Activated CD8-positive, alpha-beta T cell treated with anti-CD3 and anti-CD28 coated beads for 36 hours (primary cell): ENCODE measurements at places on chromosomes 2 and 18. TPM values are rescaled to one million over a fixed set of nuclear protein-coding genes. Genes with fewer than 3 reads are reported as not detected.
A peak's percentile ranks its signal among the peaks of the same experiment; 100 is the strongest.

PHOSPHO2 gene
- 3.2 TPM for total RNA-seq

- DNase-seq = no peak
Observed at GRCh38 chr2:24877646-24878045, 42.4 kb downstream of the ADCY3 start.

DNA sequence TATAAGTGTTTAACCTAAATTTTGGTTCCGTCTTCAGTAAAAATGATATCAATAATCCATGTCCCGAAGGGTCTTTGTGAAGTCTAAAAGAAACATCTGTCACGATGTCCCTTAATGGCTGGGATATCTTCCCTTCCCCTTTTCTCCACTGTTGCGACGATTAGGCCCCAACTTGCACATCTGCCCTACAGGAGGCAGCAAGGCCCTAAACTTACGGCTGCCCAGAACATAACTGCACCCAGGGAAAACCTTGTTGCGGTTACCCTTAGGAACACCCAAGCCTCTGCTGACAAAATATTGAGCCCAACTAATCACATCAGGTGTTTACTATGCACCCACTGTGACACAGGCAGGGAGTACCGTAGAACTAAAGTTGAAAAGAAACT is 1.3 kb upstream of the SMAD2 start:
- DNase-seq = peak; percentile 38

LOXHD1 gene
- total RNA-seq = 0.11 TPM

GRCh38 chr18:31555971-31556747 is 35.5 kb upstream of the TTR start:
- peak; percentile 49 for DNase-seq

DNA sequence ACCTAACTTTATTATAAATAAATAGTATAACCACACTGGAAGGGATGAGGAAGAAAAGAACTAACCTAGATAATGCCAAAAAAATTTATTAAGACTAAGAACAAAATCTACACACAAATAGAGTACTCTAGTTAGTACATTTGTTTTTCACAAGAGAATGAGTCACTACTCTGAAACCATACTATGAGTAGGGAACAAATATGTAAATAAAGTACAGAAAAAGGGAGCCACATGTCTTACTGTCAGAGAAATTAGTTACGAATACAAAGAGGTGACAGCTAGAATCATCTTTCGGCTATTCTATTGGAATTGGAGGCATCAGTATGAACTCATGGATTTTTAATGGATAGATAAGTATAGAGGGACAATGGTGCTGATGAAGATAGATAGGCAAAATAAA is 150.5 kb downstream of the COPS8 start:
- DNase-seq = no peak

- DNase-seq = peak; percentile 85
Observed at GRCh38 chr2:61426267-61426897, 44.5 kb downstream of the USP34 start.

DNA sequence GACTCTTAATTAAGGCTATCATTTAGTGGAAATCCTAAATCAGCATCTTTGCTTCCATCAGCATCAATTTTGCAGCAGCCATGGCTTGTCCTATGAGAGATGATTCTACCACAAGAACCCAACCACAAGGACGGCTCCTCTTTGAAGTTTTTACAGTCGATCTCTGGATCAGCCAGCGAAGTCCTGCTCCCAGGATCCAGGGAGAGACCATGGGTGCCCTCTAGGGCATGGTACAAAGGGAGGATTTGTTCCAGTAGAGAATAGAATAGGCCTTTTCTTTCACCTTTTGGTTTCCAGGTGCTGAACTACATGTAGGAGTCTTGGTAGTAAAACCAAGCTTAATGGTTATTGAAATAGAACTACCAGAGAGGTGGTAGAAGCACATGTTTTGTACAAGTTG is 52.7 kb downstream of the TMEM200C start:
- DNase-seq = no peak

TRAK2 gene
- 22.8 TPM for total RNA-seq

GRCh38 chr18:23550898-23551297 is 35.4 kb downstream of the NPC1 start:
- DNase-seq = no peak

RTP5 gene
- 0.22 TPM for total RNA-seq

- peak; percentile 53 for DNase-seq
Observed at GRCh38 chr2:234427081-234428061, 69.5 kb downstream of the ARL4C start.

- DNase-seq = no peak
Observed at GRCh38 chr18:48179001-48179400, 230.2 kb downstream of the ZBTB7C start.

GRCh38 chr2:144448389-144449027 is 71.4 kb downstream of the ZEB2 start:
- DNase-seq = no peak

- DNase-seq = no peak
Observed at GRCh38 chr18:581096-581495, 916 bp downstream of the CETN1 start.

DNA sequence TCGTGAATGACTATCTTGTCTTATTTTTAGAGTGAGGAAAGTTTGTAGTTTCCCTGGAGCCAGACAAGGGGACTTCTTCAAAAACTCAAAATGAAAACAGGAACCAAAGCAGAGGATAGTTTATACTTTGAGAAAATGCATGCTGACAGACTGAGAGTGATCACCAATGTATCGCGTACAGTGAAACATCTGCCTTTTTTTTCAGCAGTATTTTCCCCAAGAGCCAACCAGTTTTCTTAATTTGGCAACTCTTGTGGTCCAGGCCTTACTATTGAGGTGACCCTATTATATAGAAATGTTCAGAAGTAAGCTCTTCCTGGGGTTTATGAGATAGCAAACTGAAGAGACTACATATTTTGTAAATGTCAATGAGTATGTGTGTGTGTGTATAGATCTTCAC is 153.7 kb upstream of the VRK2 start:
- DNase-seq = no peak

GRCh38 chr2:215479121-215479520 is 43.3 kb upstream of the FN1 start:
- DNase-seq = no peak

POTEI gene
- not detected for total RNA-seq

DNA sequence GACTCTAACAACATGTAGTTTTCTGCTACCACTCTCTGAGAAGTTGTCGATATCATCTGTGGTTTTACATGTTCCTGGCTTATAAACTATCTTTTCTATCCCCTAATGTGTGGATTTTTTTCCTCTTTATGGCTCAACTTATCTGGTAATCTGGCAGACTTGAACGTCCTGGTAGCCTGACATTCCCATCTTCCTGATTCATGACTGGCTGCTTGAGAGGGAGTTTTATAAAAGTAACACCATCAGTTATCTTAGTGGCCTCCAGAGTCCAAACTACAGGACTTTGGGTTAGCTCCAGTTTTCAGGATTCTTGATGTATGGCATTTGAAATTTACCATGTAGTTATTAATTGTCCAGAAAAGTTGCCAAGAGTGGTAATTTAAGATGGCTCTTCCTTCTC is 174.0 kb upstream of the GULP1 start:
- DNase-seq = no peak

DNA sequence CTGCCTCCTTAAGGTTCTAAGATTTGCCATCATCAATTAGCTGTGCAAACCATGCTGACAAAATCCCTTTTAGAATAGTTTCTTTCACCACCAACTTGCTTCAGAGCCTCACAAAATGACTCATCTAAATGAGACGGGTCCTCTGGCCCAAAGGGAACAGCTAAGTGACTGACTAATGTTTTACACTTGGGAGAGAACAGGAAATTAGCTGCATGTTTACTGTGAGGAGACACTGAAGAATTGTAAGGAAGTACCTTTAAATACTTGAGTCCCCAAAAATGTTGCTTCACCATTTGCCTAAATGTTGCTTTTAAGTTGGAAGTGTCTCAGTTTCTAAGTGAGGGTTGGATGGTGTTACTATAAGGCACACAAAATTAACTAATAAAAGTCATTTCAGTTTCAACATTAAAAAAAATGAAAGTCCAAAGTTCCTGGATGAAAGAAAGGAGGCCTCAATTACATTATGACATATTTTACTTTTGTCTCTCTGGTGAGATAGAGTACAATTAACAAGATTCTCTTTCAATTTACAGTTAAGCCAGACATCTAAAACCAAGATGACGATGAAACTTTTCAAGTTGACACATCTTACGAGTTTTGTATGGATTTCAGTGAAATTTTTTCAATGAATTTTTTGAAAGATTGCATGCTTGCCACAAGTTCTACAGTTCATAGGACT is 229.1 kb upstream of the FN1 start:
- DNase-seq = no peak

KCNE4 gene
- total RNA-seq = not detected

- no peak for DNase-seq
Observed at GRCh38 chr18:3799515-3799914, 349.5 kb downstream of the TGIF1 start.

DNA sequence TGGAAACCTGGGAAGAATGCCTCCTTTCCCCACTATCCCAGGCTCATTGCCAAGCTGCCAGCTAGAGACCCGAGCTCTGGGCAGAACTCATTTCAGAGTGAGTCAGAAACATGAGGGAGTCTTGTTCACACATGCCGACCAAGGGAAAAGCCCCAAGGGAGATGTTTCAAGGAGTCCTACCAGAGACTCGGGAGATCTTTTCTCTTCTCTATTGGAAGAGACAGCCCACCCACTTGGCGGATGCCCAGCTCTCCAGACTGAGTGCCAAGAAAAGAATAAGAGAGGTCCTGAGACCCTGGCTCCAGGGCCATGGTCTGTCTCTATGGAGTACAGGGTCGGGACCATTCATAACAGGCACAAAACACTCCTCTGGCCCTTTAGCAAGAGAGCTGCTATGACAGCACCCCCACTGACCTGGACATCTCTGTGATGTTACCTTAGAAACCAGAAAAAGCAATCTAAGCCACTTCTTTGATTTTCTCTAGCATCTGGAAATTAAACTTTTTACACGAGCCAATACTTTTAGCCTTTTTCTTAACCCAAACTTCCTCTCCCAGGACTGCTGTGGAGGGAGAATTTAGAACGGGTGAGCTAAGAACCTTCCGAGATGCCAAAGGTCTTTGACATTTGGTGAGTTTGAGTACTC is 18.5 kb upstream of the IGFBP5 start:
- DNase-seq = no peak

PPP1CB gene
- 206 TPM for total RNA-seq

- DNase-seq = no peak
Observed at GRCh38 chr2:130915595-130916437, 79.1 kb downstream of the ARHGEF4 start.

- DNase-seq = no peak
Observed at GRCh38 chr18:35131387-35132020, 90.3 kb downstream of the MAPRE2 start.

GRCh38 chr18:62876111-62876510 is 160.8 kb downstream of the PHLPP1 start:
- no peak for DNase-seq

- DNase-seq = no peak
Observed at GRCh38 chr2:224807153-224807964, 91.2 kb upstream of the CCDC195 start.

GRCh38 chr2:10347562-10347948 is 44.9 kb downstream of the HPCAL1 start:
- DNase-seq = no peak

HOXD1 gene
- not detected for total RNA-seq

SERPINB2 gene
- total RNA-seq = not detected

VWA3B gene
- not detected for total RNA-seq

CHST10 gene
- 9.5 TPM for total RNA-seq

DNA sequence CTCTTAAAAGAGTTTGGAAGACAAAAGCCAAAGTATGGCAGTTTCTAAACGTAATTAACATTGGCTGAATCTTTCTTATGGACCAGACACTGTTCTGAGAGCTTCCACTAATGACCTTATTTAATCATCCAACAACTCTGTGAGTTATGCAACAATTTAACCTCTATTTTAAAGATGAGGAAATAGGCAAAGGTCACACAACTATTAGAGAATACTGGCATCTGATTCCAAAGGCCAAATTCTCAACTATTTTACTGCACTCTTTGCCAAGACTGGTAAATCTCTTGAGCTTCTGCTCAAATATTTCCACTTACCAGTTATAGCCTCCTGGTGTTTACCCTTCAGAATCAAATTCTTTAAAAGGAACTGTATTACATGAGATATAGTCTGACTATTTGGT is 42.1 kb upstream of the ERMN start:
- no peak for DNase-seq

DNA sequence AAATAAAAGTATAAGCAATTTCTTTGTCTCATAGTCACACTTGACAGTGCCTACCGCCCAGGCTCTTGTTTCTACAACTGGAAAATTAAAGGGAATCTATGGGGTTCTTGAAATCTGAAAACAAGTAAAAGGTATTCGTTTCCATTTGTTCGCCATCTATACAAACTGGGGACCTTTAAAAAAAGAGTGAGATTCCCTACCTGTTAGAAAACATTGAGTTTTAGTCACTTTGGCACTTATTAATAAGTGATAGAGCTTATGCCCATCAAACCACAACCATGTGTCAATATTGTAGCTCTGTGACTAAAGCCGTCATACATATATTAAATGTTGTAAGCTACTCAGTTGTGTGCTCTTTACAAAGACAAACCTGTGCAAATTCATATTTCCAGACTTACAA is 13.2 kb downstream of the FN1 start:
- no peak for DNase-seq

GRCh38 chr2:43576981-43577892 is 18.6 kb downstream of the THADA start:
- DNase-seq = peak; percentile 40

GRCh38 chr2:47935071-47935470 is 28.8 kb upstream of the FBXO11 start:
- no peak for DNase-seq

- DNase-seq = no peak
Observed at GRCh38 chr2:74418312-74418711, 3.1 kb downstream of the C2orf81 start.

- no peak for DNase-seq
Observed at GRCh38 chr2:170985407-170985806, 56.4 kb downstream of the GORASP2 start.

GRCh38 chr2:215900843-215901242 is 112.5 kb downstream of the MREG start:
- DNase-seq = no peak

- no peak for DNase-seq
Observed at GRCh38 chr2:107419191-107419590, 407.5 kb upstream of the RGPD4 start.

FOXI3 gene
- total RNA-seq = not detected
